Osteoblast (primary cell): ENCODE measurements at places on chromosomes 5 and 9. TPM values are rescaled to one million over a fixed set of nuclear protein-coding genes. Genes with fewer than 3 reads are reported as not detected.

GRCh38 chr5:72988769-72989168, 32.9 kb downstream of the FCHO2 start:
- no peaks in the 10 kb centered on the region for H3K4me1 ChIP-seq
- no peaks in the 10 kb centered on the region for H3K27me3 ChIP-seq
- H3K4me3 ChIP-seq, result no peak overlapping the region
- no peak overlapping the region for H3K27ac ChIP-seq

- DNase-seq, result no peak
- H3K4me1 ChIP-seq, result no peaks in the 10 kb centered on the region
- H3K4me3 ChIP-seq, result no peak overlapping the region
- H3K36me3 ChIP-seq, result no peaks in the 10 kb centered on the region
- H3K27me3 ChIP-seq, result no peaks in the 10 kb centered on the region
These were observed 274.6 kb downstream of the ANXA1 start for GRCh38 chr9:73426269-73426668.

- peaks cover 4% of the 10 kb centered on the region for H3K4me1 ChIP-seq
- no peaks in the 10 kb centered on the region for H3K27me3 ChIP-seq
- no peak overlapping the region for H3K4me3 ChIP-seq
These were observed 2.9 kb upstream of the SLC23A1 start for GRCh38 chr5:139386050-139386438.

GRCh38 chr5:83085106-83085505, 7.8 kb downstream of the XRCC4 start:
- no peaks in the 10 kb centered on the region for H3K27me3 ChIP-seq
- H3K27ac ChIP-seq, result no peak overlapping the region
- DNase-seq, result no peak
- H3K36me3 ChIP-seq, result no peaks in the 10 kb centered on the region

- H3K36me3 ChIP-seq, result no peaks in the 10 kb centered on the region
- DNase-seq, result no peak
- H3K27me3 ChIP-seq, result no peaks in the 10 kb centered on the region
- H3K4me1 ChIP-seq, result peaks cover 10% of the 10 kb centered on the region
- H3K27ac ChIP-seq, result no peak overlapping the region
- no peak overlapping the region for H3K4me3 ChIP-seq
These were observed 291.3 kb downstream of the FBXL7 start for GRCh38 chr5:15791274-15791673.

LCN9 gene
- not detected in 2 replicates for total RNA-seq
